ENCODE measurements at places on chromosomes 1 and 21. TPM values are rescaled to one million over a fixed set of nuclear protein-coding genes. Genes with fewer than 3 reads are reported as not detected.

DNA sequence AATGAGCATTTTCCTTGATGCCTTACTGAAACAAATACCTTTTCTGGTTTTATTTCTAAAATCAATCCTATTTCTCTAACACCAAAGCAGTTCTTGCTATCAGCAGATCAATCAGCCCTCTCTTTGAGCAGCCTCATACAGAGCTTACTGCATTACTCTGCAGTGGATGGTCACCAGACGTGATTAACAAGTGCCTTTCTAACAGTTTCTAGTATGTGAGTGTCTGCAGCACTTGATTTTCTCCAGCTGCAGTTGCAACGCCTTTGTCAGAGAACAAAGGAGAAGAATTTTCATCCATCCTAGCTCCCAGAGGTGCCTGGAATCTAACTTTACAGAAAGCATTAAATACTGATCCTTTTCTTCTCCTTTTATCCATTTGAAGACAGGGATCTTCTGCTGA is 177.3 kb upstream of the SGIP1 start:
- no peak overlapping the region for H3K27ac ChIP-seq
- peaks cover 91% of the 10 kb centered on the region for H3K4me1 ChIP-seq
- no peaks in the 10 kb centered on the region for H3K27me3 ChIP-seq

DNA sequence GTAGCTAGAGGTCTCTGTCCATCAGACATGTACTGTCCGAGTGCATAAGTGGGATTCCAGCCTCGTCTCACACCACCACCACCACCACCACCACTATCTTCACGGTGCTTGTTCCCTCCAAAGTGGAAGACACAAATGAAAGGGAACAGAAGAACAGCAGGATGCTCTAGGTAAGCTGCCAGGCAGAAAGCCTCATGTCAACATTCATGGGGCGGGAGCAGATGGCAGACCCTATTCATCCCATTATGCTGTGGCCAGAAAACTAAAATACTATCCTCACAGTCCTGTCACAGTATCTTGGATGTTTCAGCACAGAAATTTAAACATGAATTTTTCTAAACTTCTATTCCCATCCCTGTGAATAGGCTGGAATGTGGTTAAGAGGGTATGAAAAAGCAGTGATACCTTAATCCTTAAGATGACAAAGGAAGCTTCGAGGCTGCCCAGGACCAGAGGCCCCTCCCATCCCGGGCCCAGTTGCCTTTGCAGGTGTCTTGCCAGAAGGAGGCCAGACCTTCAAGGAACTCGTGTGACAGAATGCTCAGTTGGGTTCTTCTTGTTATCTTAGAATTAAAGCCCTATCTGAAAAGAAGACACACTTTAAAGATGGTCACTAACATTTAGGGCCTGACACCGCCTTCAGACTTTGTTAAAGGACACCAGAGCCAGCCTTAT is 24.7 kb downstream of the APCS start:
- no peak overlapping the region for H3K27ac ChIP-seq
- no peaks in the 10 kb centered on the region for H3K4me1 ChIP-seq
- peaks cover 3% of the 10 kb centered on the region for H3K27me3 ChIP-seq
- DNase-seq = no peak
- no peak overlapping the region for H3K4me3 ChIP-seq

DNA sequence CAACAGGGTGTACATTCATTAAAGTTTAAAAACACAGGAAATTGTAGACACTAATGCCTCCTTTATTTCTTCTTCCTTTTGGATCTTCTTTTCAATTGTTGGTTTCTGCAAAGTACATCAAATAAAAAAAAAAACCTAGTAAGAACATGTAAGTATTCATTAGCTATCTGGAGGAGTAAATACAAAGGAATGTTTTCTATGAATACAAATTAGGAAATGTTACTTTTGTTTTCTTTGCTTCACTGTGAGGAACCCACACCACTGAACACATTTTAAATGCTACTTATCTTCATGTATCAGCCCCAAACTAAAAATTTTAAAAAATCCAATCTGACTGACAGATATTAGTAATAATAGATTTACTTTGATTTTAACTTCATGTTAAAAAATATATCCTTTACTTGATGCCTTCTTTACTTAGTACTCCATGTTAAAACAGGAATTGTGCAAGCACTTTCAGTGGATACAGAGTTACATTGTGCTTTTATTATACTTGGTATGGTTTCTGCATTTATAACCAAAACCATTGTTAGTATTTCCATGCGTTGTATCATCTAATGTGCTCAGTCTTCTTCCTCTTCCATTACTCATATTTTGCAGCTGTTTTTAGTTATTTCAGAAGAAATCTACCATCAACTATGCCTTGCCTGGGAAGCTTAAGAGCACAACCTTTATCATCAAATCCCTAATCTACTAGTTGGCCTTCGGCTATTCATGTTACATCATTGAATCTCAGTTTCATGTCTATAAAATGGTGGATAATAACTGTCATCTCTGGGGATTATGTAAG is 236.9 kb upstream of the DPYD start:
- H3K36me3 ChIP-seq = no peaks in the 10 kb centered on the region
- H3K4me1 ChIP-seq = no peaks in the 10 kb centered on the region
- no peaks in the 10 kb centered on the region for H3K27me3 ChIP-seq
- H3K4me3 ChIP-seq = no peak overlapping the region
- no peak for DNase-seq

Gene SELP
- 10.9 TPM for total RNA-seq

DNA sequence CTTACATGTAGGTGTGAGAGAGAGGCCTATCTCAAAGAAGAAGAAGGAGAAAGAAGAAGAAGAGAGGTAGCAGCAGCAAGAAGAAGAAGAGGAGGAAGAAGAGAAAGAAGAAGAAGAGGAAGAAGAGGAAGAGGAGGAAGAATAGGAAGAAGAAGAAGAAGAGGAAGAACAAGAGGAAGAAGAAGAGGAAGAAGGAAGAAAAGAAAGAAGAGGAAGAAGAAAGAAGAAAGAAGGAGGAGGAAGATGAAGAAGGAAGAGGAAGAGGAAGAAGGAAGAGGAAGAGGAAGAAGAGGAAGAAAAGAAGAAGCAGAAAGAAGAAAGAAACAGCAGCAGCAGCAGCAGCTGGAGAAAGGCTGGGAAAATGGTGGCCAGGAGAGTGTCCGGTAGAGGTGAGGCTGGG is 10.3 kb upstream of the AZIN2 start:
- no peaks in the 10 kb centered on the region for H3K36me3 ChIP-seq
- H3K4me1 ChIP-seq = no peaks in the 10 kb centered on the region
- no peak overlapping the region for H3K4me3 ChIP-seq
- no peak overlapping the region for H3K27ac ChIP-seq
- no peaks in the 10 kb centered on the region for H3K27me3 ChIP-seq

All from left ventricle myocardium inferior (tissue), 1 donor.